ENCODE measurements at places on chromosomes 7 and 10. TPM values are rescaled to one million over a fixed set of nuclear protein-coding genes. Genes with fewer than 3 reads are reported as not detected.

- no peak overlapping the region for H3K27ac ChIP-seq
- no peaks in the 10 kb centered on the region for H3K27me3 ChIP-seq
- peak; percentile 77 for DNase-seq
- no peaks in the 10 kb centered on the region for H3K4me1 ChIP-seq
Observed at GRCh38 chr7:140003913-140004382, 58.8 kb downstream of the PARP12 start.

DNA sequence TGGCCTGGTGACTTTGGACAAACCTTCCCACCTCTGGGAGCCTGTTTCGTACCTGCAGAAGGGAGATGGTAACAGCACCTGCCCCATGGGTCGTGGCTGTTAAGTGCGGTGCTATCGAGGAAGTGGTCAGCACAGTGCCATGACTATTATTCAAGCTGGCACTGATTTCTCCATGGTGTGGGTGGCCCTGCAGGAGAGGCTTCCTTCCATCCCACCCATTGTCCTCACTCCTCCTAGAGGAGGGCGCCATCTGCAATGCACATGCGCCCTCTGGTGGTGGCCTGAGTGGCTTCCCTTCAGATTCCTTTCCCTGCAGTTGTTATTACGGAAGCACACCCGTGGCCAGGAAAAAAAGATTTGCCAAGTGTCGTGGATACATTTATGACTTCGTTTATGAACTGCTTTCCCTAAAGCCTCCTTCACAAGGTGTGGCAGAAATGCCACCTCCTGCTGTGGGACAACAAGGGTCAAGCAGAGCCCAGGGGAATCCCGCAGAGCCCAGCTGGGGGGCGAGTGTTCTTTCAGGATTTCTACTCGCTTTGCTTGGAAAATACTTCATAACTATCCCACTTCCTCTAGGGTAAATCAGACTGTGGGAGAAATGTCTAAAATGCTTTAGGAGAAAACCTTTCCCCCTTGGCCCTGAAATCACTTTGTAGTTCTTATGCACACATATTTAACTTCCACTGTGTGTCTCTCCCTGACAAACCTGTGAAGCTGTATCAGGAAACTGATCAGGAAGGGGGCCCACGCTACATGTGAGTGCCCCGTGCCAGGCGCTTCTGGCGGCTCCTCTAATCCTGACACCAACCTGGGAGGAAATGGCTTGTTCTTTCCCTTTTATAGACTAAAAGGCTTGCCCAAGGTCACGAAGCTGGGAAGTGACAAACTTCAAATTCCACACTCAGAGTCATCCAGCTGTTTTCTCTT, 98.0 kb upstream of the ANLN start:
- no peaks in the 10 kb centered on the region for H3K27me3 ChIP-seq
- H3K4me3 ChIP-seq: no peak overlapping the region
- H3K27ac ChIP-seq: peak overlapping the region; percentile 100
- DNase-seq: peak; percentile 87

Gene CYP3A4
- not detected for total RNA-seq

Gene DKK1
- total RNA-seq: not detected

DNA sequence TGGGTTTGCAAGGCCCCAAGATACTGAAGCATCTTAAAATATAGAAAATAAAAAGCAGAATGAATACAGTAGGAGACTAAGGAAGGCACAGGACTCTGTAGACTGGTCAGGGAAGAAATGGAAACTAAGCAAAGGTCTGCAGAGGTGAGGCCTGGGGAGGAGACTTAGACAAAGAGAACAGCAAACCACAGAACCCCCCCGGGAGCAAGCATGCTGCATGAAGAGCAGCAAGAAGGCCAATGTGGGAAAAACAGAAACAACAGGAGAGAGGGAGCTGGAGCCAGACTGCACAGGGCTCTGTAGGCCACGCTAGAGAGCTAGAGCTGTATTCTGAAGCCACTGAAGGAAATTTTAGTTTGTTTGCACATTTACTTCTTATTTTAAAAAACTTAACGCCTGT, 45.7 kb upstream of the ARID5B start:
- no peak for DNase-seq
- no peak overlapping the region for H3K4me3 ChIP-seq
- H3K27me3 ChIP-seq: no peaks in the 10 kb centered on the region

DNA sequence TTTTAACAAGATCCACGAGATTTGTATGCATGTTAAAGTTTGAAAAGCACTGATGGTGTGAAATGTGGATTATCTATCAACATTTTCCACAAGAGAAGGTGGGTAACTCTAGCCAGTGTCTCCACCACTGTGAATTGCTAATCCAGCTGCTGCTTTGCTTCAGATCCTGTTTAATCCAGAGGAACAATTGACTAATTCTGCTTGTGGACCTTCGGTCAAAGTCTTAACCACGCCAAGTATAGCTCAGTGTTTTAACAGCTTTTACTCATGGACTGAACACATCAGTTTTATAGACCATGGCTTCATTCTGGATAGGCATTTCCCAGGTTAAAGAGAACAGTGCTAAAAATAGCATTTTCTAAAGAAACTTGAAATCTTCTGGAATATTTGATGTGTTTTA, 23.5 kb downstream of the ADK start:
- H3K4me3 ChIP-seq: no peak overlapping the region
- H3K27me3 ChIP-seq: no peaks in the 10 kb centered on the region
- no peaks in the 10 kb centered on the region for H3K36me3 ChIP-seq
- no peak overlapping the region for H3K27ac ChIP-seq

Gene COX19
- 20.5 TPM for total RNA-seq

Gene MALSU1
- total RNA-seq: 169 TPM

- H3K36me3 ChIP-seq: no peaks in the 10 kb centered on the region
- H3K4me3 ChIP-seq: no peak overlapping the region
- no peaks in the 10 kb centered on the region for H3K4me1 ChIP-seq
- H3K27me3 ChIP-seq: no peaks in the 10 kb centered on the region
- no peak overlapping the region for H3K27ac ChIP-seq
Observed at GRCh38 chr7:134372858-134373257, 56.1 kb upstream of the SLC35B4 start.

GRCh38 chr10:32377458-32378259, 30.7 kb upstream of the EPC1 start:
- H3K36me3 ChIP-seq: peaks cover 9% of the 10 kb centered on the region
- no peaks in the 10 kb centered on the region for H3K27me3 ChIP-seq
- peaks cover 40% of the 10 kb centered on the region for H3K4me1 ChIP-seq
- H3K4me3 ChIP-seq: peak overlapping the region; percentile 81
- H3K27ac ChIP-seq: peak overlapping the region; percentile 96
